ENCODE measurements at places on chromosomes 5 and 9.

DNA sequence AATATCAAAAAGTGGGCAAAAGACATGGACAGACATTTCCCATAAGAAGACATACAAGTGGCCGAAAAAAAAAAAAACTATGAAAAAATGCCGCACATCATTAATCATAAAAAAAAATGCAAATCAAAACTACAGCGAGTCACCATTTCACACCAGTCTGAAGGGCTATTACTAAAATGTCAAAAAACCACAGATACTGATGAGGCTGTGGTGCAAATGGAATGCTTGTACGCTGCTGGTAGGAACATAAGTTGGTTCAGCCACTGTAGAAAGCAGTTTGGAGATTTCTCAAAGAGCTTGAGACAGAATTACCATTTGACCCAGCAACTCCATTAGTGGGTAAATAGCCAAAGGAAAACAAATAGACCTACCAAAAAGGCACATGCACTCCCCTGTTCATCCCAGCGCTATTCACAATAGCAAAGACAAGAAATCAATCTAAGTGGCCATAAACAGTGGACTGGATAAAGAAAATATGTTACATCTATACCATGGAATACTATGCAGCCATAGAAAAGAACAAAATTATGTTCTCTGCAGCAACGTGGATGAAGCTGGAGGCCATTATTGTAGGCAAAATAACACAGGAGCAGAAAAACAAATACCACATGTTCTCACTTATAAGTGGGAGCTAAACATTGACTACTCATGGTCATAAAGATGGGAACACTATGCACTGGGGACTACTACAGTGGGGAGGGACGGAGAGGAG lies 110.6 kb upstream of the BOD1 start:
- no peak for DNase-seq

- no peak for DNase-seq
These were observed 150.4 kb downstream of the HSPA4 start for GRCh38 chr5:133202066-133202665.

DNA sequence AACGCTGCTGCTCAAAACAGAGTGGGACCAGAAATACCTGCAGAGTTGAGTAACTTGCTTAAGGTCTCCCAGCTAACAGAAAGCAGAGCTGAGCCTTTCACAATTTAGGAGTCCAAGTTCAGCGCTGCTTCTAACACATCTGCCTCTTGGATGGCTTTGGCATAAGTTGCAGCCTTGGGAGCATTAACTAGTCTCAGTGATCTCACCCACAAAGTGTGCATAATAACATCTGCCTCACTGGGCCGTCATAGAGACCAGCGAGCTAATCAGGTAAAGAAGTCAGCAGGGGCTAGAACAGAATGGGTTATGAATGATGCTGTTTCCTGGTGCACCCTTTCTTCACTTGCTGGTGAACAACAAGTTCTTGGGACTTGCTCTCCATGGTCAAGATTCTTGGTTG lies 36.5 kb downstream of the WWC1 start:
- no peak for DNase-seq

GRCh38 chr5:54886866-54887265 lies 98.5 kb downstream of the ESM1 start:
- no peak for DNase-seq

- DNase-seq: no peak
These were observed 18.6 kb downstream of the TDRD7 start for GRCh38 chr9:97430316-97431043.
